CD8-positive, alpha-beta T cell (primary cell): ENCODE measurements at places on chromosomes 7 and 10. TPM values are rescaled to one million over a fixed set of nuclear protein-coding genes. Genes with fewer than 3 reads are reported as not detected.

DNA sequence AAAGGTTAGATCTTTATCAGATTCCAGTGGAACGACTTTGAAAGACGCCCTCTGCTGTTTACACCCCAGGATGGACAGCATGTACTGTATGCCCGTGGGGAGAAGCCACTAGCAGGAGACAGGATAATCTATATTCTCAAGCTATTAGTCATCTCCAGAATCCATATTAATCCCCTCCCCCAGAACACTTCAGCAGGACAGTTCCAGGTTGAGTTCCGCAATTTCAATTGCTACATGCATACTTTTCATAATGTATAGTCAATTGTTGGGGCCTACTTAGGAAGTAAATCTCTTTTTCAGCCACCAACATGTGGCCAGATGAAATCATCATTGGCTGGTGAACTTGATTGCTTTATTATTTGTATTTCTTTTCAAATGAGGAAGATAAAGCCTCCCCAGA lies 313.1 kb upstream of the SMIM30 start:
- no peak for DNase-seq

DNA sequence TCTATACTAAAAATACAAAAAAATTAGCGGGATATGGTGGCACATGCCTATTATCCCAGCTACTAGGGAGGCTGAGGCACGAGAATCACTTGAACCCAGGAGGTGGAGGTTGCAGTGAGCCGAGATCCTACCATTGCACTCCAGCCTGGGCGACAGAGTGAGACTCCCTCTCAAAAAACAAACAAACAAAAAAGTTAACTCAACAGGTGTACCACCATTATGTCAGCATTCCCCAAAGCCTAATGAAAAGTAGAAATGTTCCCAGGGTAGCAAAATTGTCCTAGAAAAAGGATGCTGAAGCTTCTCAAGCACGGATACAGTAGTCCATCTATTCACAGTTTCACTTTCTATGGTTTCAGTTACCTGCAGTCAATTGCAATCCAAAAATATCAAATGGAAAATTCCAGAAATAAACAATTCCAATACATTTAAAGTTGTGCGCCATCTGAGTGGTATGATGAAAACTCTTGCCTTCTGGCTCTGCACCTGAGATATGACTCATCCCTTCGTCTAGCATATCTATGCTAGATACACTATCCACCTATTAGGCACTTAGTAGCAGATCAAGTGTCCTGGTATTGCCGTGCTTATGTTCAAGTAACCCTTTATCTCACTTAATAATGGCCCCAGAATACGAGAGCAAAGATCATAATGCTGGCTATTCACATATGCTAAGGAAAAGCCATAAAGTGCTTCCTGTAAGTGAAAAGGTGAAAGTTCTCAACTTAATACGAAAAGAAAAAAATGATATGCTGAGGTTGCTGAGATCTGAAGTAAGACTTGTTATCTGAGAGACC lies 37.2 kb upstream of the SLC35G1 start:
- no peak for DNase-seq

DNA sequence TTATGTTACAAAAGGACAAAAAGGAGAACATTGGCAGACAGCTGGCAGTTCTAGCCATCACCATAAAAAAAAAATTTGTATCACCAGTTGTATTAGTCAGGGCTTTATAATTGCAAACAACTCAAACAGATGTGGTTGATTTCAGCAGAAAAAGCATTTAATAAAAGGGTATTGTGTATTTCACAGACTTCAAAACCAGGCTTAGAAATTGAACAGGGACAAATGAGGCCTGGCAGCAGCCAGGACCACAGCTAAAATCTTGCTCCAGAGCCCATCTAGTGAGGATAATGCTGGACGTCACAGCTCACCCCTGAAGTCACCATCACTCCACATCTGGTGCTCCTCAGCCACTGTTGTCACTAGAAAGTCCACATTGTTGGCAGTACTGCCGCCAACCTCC lies 52.9 kb upstream of the CALD1 start:
- DNase-seq: no peak

GRCh38 chr7:99944497-99945070 lies 15.2 kb upstream of the GJC3 start:
- DNase-seq: no peak

- DNase-seq: no peak
Measured at GRCh38 chr10:96502561-96503282, 11.0 kb downstream of the TLL2 start.

DNA sequence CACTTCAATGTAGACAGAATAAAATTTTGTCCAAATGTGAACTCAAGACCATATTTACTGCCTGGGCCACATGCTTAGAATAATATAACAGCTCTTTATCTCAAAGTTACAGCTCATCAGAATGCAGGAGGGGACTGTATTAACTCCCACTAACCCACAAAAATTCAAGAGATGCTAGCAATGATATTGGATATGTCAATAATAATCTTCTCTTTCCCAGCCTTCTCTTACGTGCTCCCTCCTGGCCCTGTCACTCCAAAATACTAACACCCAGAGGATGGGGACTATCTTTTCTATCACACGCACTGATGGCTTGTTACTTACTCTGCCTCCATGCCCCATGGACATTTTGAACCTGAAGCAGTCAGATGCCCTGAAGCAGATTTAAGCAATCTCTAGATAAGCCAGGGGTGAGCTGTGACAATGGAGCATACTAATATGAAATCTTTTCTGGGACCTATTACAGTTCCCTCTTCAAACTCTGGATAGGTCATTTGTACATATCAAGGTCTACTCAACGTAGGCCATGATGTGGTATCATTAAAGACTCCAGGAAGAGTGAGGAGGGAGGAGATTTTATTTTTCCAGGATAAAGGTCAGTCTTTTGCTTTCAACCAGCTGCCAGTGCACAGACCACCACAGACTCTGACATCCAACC lies 803.0 kb downstream of the GRM8 start:
- no peak for DNase-seq

DNA sequence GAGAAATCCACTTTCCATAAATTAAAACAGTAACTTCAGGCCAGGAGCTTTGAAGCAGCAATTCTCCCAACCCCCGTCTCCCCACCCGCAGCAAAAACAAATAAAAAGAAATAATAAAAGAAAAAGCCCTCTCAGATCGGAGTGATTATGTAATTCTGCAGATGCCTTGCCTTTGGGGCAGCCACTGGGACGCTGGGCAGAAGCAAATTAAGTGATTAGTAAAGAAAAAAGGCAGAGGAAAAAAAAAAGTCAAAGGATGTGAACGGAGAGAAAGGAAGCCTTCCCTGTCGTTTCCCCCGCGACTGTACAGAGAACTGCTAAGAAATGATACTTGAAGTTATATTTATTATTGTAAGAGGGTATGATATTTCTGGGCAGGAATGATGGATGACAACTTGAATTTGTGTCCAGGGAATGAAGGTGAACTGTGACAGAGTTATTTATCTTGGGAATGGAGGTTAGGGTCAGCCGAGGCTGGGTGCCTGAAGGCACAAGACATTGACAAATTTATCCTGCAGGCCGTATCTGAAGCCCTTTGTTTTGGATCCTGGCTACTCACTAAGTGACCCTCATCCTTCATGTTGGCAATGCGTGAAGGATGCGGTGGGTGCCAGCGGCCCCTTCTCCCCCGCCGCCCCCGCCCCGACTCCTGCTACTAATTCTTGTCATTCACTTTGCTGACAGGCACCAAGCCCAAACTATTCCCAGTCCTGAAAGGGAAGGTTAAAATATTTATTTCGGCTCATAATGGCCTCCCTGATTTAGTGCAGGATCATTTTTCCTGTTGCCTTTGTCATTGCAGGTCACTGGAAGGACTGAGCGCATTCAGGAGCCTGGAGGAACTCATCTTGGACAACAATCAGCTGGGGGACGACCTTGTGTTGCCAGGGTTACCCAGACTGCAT lies 604.0 kb downstream of the LRMDA start:
- DNase-seq: no peak

ZFAND4 gene
- total RNA-seq: 34.7 TPM

DLX6 gene
- not detected for total RNA-seq
